ENCODE measurements at places on chromosomes 12 and 14. TPM values are rescaled to one million over a fixed set of nuclear protein-coding genes. Genes with fewer than 3 reads are reported as not detected.

GRCh38 chr14:54116972-54117371, 160.3 kb upstream of the BMP4 start:
- H3K36me3 ChIP-seq: no peaks in the 10 kb centered on the region
- no peak overlapping the region for H3K4me3 ChIP-seq
- no peak for DNase-seq
- H3K4me1 ChIP-seq: no peaks in the 10 kb centered on the region

- no peak overlapping the region for H3K27ac ChIP-seq
- no peak for DNase-seq
- peaks cover 3% of the 10 kb centered on the region for H3K4me1 ChIP-seq
- no peaks in the 10 kb centered on the region for H3K27me3 ChIP-seq
Measured at GRCh38 chr12:124073356-124074035, 100.5 kb downstream of the ZNF664 start.

GRCh38 chr12:84375449-84376170, 537.0 kb downstream of the SLC6A15 start:
- no peaks in the 10 kb centered on the region for H3K36me3 ChIP-seq
- no peak for DNase-seq
- no peaks in the 10 kb centered on the region for H3K27me3 ChIP-seq
- no peaks in the 10 kb centered on the region for H3K4me1 ChIP-seq
- H3K4me3 ChIP-seq: no peak overlapping the region

- H3K27ac ChIP-seq: no peak overlapping the region
- H3K4me3 ChIP-seq: no peak overlapping the region
- H3K27me3 ChIP-seq: no peaks in the 10 kb centered on the region
- no peak for DNase-seq
- H3K4me1 ChIP-seq: no peaks in the 10 kb centered on the region
Measured at GRCh38 chr12:124418791-124419190, 123.9 kb downstream of the RFLNA start.

- H3K27ac ChIP-seq: peak overlapping the region; percentile 76
- H3K36me3 ChIP-seq: peaks cover 3% of the 10 kb centered on the region
- H3K27me3 ChIP-seq: no peaks in the 10 kb centered on the region
- no peak overlapping the region for H3K4me3 ChIP-seq
Measured at GRCh38 chr12:54415221-54415929, 3.7 kb downstream of the ITGA5 start.

DNA sequence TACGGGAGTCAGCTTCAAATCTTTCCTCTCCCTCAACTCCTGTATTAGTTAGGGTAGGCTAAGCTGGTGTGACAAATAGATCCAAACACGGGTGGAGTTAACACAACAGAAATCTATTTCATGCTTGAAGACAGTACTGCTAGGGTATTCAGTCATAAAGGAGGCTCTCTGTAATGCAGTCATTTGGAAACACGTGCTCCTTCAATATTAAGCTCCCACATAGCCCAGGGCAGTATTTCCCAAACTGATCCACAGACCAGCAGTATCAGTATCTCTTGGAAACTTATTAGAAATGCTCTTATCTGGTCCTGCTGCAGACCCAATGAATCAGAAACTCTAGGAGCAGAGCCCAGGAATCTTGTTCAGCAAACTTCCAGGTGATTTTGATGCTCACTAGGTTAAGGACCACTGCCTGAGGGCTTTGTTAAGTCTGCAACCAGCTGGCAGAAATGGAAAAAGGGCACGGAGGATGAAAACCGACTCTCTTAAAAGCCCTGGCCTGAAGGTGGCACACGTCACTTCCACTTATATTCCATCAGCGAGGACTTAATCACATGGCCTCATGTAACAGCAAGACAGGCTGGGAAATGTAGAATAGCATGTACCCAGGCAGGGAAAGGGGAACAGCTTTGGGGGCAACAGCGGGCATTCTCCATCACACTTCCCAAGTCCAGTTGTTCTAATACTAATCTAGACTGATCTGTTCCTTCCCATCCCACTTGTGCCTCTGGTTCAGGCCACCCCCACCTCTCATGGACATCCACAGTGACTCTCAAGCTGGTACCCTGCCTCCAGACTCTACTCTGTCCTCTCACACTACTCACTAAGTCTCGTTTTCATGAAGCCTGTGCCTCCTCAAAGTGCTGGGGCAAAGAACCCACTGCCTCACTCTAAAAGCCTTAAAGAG, 38.2 kb upstream of the RIC8B start:
- H3K27ac ChIP-seq: no peak overlapping the region
- H3K27me3 ChIP-seq: peaks cover 2% of the 10 kb centered on the region
- DNase-seq: peak; percentile 42
- H3K4me1 ChIP-seq: peaks cover 3% of the 10 kb centered on the region
- no peak overlapping the region for H3K4me3 ChIP-seq
- H3K36me3 ChIP-seq: no peaks in the 10 kb centered on the region

- H3K4me3 ChIP-seq: no peak overlapping the region
- DNase-seq: no peak
- peaks cover 39% of the 10 kb centered on the region for H3K4me1 ChIP-seq
- peaks cover 9% of the 10 kb centered on the region for H3K36me3 ChIP-seq
Measured at GRCh38 chr12:6340745-6341416, 995 bp downstream of the TNFRSF1A start.

GRCh38 chr14:36585100-36585499, 2.7 kb upstream of the NKX2-8 start:
- peaks cover 61% of the 10 kb centered on the region for H3K27me3 ChIP-seq
- H3K36me3 ChIP-seq: no peaks in the 10 kb centered on the region
- no peak for DNase-seq
- no peaks in the 10 kb centered on the region for H3K4me1 ChIP-seq
- no peak overlapping the region for H3K4me3 ChIP-seq
- no peak overlapping the region for H3K27ac ChIP-seq

DNA sequence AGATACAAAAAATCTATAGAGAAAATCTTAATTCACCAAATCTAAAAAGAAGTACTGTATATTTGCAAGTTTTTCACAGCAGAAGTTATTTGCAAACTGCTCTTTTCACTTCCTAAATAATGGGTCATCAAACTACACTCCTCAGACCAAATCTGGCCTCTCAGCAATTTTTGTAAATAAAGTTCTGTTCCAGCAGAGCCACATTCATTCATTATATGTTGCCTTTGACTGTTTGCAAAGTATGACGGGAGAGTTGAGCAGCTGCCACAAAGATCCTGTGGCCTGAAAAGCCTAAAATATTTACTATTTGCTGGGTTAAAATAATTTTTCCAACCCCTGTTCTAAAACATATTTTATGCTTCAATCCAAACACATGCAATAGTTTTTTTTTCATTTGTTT, 1222.3 kb upstream of the SEL1L start:
- DNase-seq: no peak
- no peaks in the 10 kb centered on the region for H3K27me3 ChIP-seq
- no peak overlapping the region for H3K27ac ChIP-seq
- H3K36me3 ChIP-seq: no peaks in the 10 kb centered on the region
- no peak overlapping the region for H3K4me3 ChIP-seq
- H3K4me1 ChIP-seq: no peaks in the 10 kb centered on the region

Gene KLRC2
- 2.5 TPM for total RNA-seq

Gene TAS2R30
- total RNA-seq: 1.4 TPM

Gene CLEC2A
- total RNA-seq: not detected

DNA sequence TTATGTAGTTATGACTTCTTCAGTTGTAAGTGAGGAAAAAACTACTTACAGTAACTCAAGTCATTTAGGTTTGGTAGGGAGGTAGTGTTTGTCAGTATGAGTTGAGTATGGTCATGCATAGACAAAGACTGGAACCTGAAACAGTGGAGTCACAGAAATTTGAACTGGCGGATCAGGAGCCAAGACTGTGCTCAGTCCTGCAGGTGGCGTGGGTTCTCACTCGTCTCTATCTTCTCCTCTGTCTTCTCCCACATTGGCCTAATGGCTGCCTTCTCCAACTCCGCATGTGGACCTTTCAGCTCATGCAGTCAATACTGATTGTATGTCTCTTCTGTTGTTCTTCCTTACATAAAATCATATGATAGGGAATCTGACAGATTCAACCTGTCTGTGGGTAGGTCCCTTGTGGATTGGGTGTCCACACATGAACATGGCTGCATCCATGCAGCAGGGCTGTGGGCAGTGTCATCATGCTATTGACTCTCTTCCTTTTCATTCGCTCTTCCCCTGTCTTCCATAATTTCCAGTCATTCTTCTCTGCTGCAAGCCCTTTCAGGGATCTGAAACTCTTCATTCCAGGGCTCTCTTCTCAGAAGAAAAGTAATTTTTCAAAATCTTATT, 78.8 kb upstream of the NEDD1 start:
- no peak overlapping the region for H3K4me3 ChIP-seq
- no peaks in the 10 kb centered on the region for H3K4me1 ChIP-seq
- H3K36me3 ChIP-seq: no peaks in the 10 kb centered on the region
- DNase-seq: peak; percentile 32
- no peaks in the 10 kb centered on the region for H3K27me3 ChIP-seq
- no peak overlapping the region for H3K27ac ChIP-seq

GRCh38 chr12:23221066-23221465, 596.1 kb downstream of the ETNK1 start:
- peaks cover 5% of the 10 kb centered on the region for H3K27me3 ChIP-seq
- DNase-seq: no peak

Gene CKAP4
- total RNA-seq: 15.2 TPM

Gene TRHDE
- total RNA-seq: not detected

DNA sequence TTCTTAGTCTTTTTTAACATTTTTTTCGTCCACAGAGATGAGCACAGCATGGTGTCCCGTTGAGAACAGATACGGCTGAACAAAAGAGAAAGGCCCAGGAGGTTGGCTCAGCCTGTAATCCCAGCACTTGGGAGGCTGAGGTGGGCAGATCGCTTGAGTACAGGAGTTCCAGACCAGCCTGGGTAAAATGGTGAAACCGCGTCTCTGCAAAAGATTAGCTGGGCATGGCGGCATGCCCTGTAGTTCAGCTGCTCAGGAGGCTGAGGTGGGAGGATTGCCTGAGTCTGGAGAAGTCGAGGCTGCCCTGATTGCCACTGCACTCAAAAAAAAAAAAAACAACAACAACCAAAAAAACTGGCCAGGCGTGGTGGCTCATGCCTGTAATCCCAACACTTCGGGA, 5.9 kb upstream of the EP400 start:
- H3K4me1 ChIP-seq: peaks cover 15% of the 10 kb centered on the region
- H3K27ac ChIP-seq: no peak overlapping the region
- H3K27me3 ChIP-seq: no peaks in the 10 kb centered on the region
- peaks cover 39% of the 10 kb centered on the region for H3K36me3 ChIP-seq
- no peak overlapping the region for H3K4me3 ChIP-seq

GRCh38 chr14:104313674-104314073, 175.3 kb downstream of the KIF26A start:
- H3K4me3 ChIP-seq: no peak overlapping the region
- H3K36me3 ChIP-seq: no peaks in the 10 kb centered on the region
- no peaks in the 10 kb centered on the region for H3K4me1 ChIP-seq
- no peak overlapping the region for H3K27ac ChIP-seq
- DNase-seq: no peak

Gene ADAM21
- not detected for total RNA-seq

Gene ZCRB1
- 77.0 TPM for total RNA-seq

- DNase-seq: no peak
- H3K27ac ChIP-seq: no peak overlapping the region
- H3K27me3 ChIP-seq: no peaks in the 10 kb centered on the region
- no peaks in the 10 kb centered on the region for H3K36me3 ChIP-seq
Measured at GRCh38 chr12:108596854-108597558, 878 bp downstream of the TMEM119 start.

GRCh38 chr12:40240779-40241178, 16.0 kb downstream of the LRRK2 start:
- no peak overlapping the region for H3K4me3 ChIP-seq
- DNase-seq: no peak
- H3K36me3 ChIP-seq: no peaks in the 10 kb centered on the region
- no peaks in the 10 kb centered on the region for H3K4me1 ChIP-seq
- no peak overlapping the region for H3K27ac ChIP-seq

- no peaks in the 10 kb centered on the region for H3K4me1 ChIP-seq
- H3K4me3 ChIP-seq: no peak overlapping the region
- H3K27me3 ChIP-seq: no peaks in the 10 kb centered on the region
- DNase-seq: no peak
- peaks cover 8% of the 10 kb centered on the region for H3K36me3 ChIP-seq
- no peak overlapping the region for H3K27ac ChIP-seq
Measured at GRCh38 chr12:1234073-1234472, 243.1 kb downstream of the ERC1 start.

- no peaks in the 10 kb centered on the region for H3K4me1 ChIP-seq
- no peak for DNase-seq
- peaks cover 5% of the 10 kb centered on the region for H3K27me3 ChIP-seq
- H3K27ac ChIP-seq: no peak overlapping the region
- no peaks in the 10 kb centered on the region for H3K36me3 ChIP-seq
Measured at GRCh38 chr12:65997056-65997455, 133.5 kb downstream of the LLPH start.

- peaks cover 66% of the 10 kb centered on the region for H3K36me3 ChIP-seq
- no peak overlapping the region for H3K27ac ChIP-seq
- no peak overlapping the region for H3K4me3 ChIP-seq
- DNase-seq: no peak
- H3K27me3 ChIP-seq: no peaks in the 10 kb centered on the region
Measured at GRCh38 chr14:50763382-50764007, 67.5 kb downstream of the NIN start.

DNA sequence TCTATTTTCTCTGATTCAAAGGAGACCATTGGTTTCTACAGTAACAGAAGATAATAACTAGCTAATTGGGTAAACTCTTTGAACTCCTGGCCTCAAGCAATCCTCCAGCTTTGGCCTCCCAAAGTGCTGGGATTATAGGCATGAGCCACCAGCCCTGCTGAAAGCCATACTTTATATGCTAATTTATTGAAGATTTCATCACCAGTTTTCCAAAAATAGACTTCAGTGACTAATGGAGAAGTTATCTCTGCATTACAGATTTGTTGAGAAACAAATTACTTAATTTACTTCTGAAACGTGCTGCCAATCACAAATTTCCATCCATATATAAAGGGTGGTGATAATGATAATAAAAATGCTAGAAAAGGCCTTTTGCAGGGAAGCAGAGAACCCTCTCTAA, 1758.1 kb upstream of the SEL1L start:
- no peaks in the 10 kb centered on the region for H3K27me3 ChIP-seq
- no peaks in the 10 kb centered on the region for H3K4me1 ChIP-seq
- no peak overlapping the region for H3K4me3 ChIP-seq

DNA sequence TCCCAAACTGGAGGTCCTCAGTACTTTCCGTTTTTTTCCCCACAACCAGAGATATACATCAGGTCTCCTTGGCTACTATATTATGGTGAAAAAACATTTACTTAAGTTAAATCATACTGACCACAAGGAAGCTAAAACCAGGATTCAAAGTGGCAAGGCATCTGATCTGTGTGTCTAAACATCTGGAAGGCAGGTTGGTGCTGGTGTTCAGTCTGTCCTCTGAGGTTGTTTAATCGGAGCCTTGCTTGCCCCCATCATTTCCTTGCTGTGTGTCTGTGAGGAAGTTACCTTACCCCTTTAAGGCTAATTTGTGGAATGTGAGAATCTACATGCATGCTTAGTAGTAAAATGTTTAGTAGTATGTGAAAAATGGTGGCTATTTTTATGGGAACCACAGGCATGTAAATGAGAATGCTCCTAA, 75.6 kb downstream of the GALNT4 start:
- peaks cover 1% of the 10 kb centered on the region for H3K4me1 ChIP-seq
- peaks cover 30% of the 10 kb centered on the region for H3K36me3 ChIP-seq
- H3K4me3 ChIP-seq: no peak overlapping the region
- H3K27ac ChIP-seq: no peak overlapping the region
- DNase-seq: no peak
- H3K27me3 ChIP-seq: no peaks in the 10 kb centered on the region
